ENCODE measurements at places on chromosomes 1 and 21.

DNA sequence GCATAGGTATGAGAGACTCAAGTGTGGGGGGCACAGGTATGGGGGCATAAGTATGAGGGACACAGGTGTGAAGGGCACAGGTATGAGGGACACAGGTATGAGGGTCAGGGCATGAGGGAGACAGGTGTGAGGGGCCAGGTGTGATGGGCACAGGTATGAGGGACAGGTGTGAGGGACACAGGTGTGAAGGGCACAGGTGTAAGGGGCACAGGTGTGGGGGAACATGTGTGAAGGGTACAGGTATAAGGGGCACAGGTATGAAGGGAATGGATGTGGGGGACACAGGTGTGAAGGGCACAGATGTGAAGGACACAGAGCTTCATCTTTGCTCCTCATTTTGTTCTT, 41.2 kb upstream of the CACNA1E start:
- no peak for DNase-seq

- no peak for DNase-seq
Measured at GRCh38 chr1:97632075-97632474, 288.8 kb downstream of the DPYD start.

GRCh38 chr1:233278631-233279030, 16.9 kb downstream of the PCNX2 start:
- no peak for DNase-seq

DNA sequence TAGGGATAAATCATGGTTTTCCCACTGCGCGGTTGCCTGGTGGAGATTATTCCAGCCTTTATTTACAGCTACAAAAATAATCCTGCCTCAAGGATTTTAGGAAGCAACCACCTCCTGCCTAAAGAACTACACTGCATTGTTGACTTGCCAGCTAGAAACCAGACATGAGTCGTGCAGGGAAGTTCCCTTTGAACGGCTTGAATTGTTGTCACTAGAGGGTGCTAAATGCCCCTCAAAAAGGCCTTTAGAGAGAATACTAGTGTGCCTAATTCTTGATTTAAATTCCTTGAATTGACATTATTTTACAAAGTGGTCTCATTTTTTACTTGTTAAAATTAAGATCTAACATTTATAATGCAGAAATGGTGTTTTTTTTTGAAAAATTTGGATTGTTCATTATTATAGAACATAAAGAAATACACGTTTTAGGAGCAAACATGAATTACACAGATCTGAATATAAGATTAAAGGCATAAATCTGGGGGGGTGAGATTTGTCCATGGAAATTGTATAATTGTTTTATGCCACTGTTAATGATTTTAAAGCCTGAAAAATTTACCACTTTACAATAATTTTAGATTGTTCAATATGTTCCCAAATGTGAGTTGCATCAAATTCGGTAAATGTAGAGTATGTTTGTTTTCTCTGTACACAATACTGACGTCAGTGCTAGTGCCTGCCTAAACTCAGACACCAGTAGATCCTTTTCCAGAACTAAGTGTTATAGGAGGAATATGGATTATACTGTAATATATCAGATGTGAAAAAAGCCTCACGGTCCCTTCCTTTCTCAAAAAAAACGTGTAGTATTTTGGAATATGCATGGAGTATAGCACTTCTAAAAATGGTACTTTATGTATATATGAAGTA, 7.6 kb upstream of the ERG start:
- DNase-seq: no peak

DNA sequence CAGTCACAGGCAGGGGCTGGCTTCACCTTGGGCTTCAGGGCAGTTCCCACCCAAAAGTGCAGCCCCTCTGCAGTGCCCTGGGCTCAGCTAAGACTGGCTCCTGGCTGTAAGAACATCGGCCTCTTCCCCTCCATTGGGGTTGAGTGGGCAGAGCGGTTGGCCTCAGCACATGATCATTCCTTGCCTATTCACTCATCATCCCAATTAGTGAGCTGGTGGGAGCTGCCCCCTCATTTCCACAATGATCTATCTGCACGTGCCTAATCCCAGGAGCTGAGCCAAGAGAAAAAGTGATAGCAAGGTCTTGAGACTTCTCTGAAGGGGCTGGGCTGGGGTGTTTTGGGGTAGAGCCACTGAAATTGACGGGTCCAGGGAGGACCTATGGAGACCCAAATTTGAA, 133.6 kb downstream of the SYF2 start:
- no peak for DNase-seq

GRCh38 chr1:184255560-184255959, 131.3 kb upstream of the C1orf21 start:
- no peak for DNase-seq

GRCh38 chr1:244502630-244503029, 41.6 kb downstream of the CATSPERE start:
- no peak for DNase-seq

- DNase-seq: no peak
Measured at GRCh38 chr1:201116091-201116490, 3.9 kb upstream of the CACNA1S start.

DNA sequence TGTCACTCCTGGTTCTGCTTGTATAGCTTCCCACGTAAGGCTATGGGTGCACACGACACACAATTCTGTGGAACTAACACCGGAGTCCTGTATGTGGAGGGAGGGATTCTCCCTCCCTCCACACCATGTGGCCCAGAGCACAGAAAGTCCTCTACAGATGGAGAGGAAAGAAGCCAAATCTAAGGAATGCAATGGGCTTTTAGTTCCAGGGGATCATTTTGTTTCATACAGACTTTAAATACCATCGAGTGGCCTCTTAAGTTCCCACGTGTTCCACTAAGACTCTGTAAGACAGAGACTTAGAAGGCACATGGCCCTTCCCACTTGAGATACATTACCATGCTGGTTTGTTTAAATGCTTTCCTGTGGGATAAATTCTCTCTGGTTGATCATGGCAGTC, 156.0 kb downstream of the TGFB2 start:
- no peak for DNase-seq

- DNase-seq: peak; percentile 82
Measured at GRCh38 chr1:10474613-10475507, at the start of gene PEX14. Gene PEX14 (plus strand): TSS chr1:10474950. CDS start chr1:10474967, 17 bp downstream.

- no peak for DNase-seq
Measured at GRCh38 chr1:162466797-162467196, 30.8 kb upstream of the UHMK1 start.

- DNase-seq: no peak
Measured at GRCh38 chr1:53946252-53947171, at the start of gene LRRC42. Gene LRRC42 (plus strand): TSS chr1:53946350. CDS start chr1:53952000, 5,650 bp downstream.

DNA sequence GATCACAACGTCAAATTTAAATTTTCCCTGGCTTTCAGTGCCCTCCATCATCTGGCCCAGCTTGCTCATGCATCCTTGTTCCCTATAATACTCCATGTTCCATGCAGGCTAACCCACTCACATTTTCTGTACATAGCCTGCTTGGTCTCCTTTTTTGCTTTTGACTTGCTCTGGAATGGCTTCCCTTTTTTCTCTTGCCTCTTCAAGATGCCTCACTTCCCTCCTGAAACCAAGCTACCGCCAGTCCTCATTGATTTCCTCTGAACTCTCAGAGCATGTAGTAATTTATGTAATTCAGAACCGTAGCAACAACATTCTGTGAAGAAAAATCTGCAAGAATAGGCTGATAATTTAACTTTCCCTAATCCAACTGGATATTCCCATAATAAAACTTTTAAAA, 10.3 kb downstream of the CAP1 start:
- DNase-seq: no peak

- DNase-seq: no peak
Measured at GRCh38 chr1:156652131-156652991, 10.4 kb downstream of the BCAN start.

- DNase-seq: no peak
Measured at GRCh38 chr1:186323865-186324264, 51.2 kb downstream of the TPR start.

- no peak for DNase-seq
Measured at GRCh38 chr1:89451011-89451410, 73.6 kb upstream of the LRRC8B start.

- DNase-seq: no peak
Measured at GRCh38 chr21:41489329-41489728, 18.6 kb downstream of the TMPRSS2 start.

- DNase-seq: no peak
Measured at GRCh38 chr1:193036337-193037047, 22.7 kb downstream of the UCHL5 start.

GRCh38 chr1:86460998-86461397, 7.7 kb upstream of the CLCA1 start:
- DNase-seq: no peak

DNA sequence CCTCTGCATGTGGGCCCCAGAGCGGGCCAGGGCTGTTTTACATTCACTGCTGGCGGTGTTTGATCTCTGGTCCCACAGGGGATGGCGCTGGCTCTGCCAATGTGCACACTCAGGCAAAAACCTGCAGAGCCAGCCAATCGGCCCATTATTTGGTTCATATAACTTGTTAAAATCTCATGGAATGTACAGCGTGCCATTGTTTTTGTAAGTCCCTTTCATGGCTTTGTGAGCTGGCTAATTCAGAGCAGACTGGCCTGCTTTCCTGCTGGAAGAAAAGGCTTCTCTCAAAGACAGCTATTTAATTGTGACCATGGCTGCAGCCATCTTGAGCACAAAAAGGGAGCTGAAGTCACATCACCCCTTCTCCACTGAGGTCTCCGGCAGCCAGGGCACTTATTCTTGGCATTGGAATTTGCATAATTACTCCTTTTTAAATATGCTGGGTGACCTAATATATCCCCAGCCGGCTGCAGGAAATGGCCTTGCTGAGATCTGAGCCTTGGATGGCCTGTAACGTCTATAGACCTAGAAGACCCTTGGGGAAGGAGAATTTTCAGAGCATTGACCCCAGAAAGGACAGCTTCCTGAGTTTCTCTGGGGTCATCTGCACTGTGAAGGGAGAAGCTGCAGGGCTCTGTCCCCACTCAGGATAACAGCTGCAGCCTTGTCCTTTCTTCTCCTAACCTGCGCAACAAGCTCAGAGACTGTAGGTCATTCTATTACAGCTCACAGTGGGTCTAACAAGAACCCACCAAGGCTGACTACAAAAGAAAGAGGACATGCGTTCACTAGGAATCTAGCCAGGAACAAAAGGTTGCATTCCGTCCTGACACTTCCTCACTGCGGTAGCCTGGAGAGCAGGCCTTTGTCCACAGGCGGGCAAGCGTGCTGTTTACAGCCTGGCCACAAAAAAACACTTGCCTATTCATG, 45.8 kb downstream of the BCAR3 start:
- no peak for DNase-seq

GRCh38 chr1:219092206-219092605, 81.5 kb upstream of the LYPLAL1 start:
- DNase-seq: no peak

GRCh38 chr1:188023206-188023605, 1194.5 kb downstream of the PLA2G4A start:
- no peak for DNase-seq

- peak; percentile 91 for DNase-seq
Measured at GRCh38 chr1:44819608-44820327, 11.4 kb downstream of the BTBD19 start.

DNA sequence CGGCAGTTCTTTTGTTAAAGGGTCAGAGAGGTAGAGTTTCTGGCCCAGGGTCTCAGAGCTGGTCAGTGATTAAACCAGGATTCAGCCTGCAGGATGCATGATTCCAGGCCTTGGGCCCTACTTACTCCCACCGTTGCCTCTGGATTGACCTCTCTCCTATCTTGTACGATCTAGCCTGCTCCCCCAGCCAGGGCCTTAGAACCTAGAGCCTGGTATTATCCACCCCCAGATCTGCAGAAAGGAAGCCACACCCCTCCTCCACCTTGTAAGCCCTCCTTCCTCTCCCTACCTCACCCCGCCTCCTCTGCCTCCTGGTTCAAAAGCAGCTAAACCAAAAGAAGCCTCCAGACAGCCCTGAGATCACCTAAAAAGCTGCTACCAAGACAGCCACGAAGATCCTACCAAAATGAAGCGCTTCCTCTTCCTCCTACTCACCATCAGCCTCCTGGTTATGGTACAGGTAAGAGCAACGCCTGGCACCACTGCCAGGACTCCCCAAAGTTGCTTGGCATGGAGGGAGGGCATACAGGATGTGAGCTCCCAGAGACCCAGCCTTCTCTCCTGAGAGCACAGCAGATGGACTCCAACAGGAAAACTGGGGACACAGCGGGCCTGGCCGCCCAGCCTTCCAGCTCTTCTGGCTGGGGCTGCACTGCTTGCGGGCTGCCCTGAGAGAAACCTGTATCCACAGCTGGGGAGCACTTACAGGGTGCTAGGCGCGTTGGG, at the start of gene CD52:
Gene CD52, plus strand, starts transcription at position 347 of the 726 bp plus-strand sequence. Its CDS starts 60 bp downstream, at position 407.
- peak; percentile 77 for DNase-seq

GRCh38 chr1:17335821-17336710, 28.1 kb downstream of the PADI4 start:
- DNase-seq: peak; percentile 31

- DNase-seq: no peak
Measured at GRCh38 chr1:42926879-42927242, 31.8 kb downstream of the SLC2A1 start.
